ENCODE measurements at places on chromosomes 3 and 15.

DNA sequence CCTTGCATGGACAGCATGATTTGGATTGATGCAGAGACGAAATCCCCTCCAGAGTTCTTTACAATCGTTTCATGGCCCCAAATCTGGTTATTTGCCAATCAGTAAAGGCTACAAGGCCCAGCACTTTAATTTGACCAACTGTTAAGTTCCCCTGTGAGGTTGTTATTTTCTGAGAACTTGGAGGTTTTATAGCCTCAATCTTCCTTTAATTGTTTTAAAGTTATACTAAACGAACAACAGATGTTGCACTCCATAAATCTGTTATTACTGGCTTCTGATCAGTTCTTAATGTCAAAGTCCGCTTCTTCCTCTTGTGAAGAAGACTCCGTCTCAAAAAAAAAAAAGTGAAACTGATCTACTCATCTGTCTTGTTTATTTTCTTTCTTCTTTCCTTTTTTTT lies 30.8 kb downstream of the LARP6 start:
- DNase-seq, result no peak

DNA sequence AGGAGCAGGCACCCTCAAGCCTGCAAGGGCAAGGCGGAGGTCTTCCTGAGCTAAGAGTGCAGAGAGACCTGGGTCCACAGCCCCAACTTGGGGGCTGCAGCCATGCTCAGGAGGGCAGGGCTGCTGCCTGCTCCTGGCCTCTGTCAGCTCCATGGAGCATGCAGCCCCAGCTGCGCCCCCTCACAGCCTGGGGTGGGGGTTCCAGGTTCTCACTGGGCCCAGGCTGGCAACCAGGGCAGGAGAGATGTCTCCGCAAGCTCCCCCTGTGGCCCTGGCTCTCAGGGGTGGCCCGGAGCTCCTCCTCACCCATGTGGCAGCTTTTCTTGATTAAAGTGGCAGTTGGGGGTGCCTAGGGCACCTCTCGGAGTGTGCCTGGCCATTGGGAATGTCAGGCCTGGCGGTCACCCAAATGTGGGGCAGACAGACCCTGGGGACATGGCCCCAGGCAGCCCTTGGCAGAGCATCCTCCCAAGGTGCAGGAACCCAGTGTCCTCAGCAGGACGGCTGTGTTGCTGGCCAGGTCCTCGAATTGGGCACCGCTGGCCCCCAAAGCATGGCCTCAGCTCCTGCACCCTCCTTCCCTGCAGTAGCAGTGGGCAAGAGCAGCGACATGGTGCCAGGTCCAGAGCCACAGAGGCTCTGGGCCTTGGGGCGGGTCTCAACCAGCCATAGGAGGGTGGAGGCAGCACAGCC lies 210.1 kb upstream of the MLF1 start:
- DNase-seq, result no peak

GRCh38 chr3:14347110-14347509 lies 55.3 kb upstream of the SLC6A6 start:
- DNase-seq, result no peak

- no peak for DNase-seq
Measured at GRCh38 chr3:183775781-183776180, 49.6 kb downstream of the MAP6D1 start.
